ENCODE measurements at places on chromosomes 12 and 14. TPM values are rescaled to one million over a fixed set of nuclear protein-coding genes. Genes with fewer than 3 reads are reported as not detected.

Gene GUCY2C
- under 0.01 TPM for total RNA-seq

Gene ADCY6
- 25.7 TPM for total RNA-seq

Gene CACNA2D4
- total RNA-seq = not detected

Gene C1QL4
- total RNA-seq = 0.41 TPM

Gene PRB2
- total RNA-seq = not detected

Gene GPR137C
- total RNA-seq = 25.3 TPM

Gene EML5
- 32.6 TPM for total RNA-seq

DNA sequence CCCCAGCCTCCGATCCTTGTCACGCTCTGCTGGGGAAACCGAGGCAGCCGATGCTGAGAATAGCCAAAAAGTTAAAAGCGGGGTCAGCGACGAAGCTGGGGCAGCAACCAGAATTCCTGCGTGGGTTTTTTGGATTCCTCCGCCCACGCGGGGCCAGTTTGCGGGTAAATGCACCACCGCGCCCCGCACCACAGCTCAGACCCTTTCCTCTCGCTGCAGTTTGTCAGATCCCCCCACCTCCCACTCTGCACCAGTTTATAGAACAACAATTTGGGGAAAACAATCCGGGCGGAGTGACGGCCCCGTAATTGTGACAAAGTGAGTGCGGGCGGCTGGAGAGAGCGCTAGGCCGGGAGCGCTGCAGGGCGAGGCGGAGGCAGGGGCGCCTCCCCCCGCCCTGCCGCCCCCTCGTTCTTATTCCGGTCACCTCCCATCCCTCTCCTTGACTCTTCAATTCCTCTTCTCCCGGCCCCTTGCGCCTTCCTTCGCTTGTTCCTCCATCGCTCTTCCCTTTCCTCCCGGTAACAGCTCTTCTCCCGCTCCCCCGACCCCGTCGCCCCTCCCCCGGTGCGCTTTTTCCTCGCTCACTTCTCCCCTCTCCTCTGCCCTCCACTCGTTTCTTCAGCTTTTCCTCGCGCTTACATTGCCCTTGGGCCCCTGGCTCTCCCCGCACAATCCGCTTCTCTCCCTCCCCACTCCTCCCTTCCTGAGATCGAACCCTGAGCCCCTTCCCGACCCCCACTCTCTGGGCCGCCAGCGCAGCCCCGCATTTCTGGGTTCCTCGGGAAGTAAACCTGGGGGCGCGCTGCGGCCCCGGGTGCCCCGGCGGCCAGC lies 646 bp upstream of the DNAJC22 start:
- no peak for DNase-seq

DNA sequence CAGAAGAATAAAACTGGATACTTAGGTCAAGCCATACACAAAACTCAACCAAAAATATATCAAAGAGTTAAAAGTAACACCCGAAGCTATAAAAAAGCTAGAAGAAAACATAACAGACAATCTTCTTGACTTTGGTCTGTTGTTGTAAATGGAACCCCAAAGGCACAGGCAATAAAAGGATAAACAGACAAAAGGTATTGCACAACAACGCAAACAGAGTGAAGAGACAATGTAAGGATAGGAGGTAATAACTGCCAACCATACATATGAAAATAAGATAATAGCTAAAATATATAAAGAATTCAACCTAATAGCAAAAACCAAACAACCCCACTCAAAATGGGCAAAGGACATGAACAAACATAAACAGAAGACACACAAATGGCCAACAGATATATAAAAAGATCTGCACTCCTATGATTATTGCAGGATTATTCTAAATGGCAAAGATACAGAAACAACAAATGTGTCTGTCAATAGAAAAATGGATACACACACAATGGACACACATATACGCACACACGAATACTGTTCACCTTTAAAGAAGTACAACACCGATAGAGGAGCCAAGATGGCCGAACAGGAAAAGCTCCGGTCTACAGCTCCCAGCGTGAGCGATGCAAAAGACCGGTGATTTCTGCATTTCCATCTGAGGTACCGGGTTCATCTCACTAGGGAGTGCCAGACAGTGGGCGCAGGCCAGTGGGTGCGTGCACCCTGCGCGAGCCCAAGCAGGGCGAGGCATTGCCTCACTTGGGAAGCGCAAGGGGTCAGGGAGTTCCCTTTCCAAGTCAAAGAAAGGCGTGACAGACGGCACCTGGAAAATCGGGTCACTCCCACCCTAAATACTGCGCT lies 1137.1 kb downstream of the FSCB start:
- DNase-seq = no peak

DNA sequence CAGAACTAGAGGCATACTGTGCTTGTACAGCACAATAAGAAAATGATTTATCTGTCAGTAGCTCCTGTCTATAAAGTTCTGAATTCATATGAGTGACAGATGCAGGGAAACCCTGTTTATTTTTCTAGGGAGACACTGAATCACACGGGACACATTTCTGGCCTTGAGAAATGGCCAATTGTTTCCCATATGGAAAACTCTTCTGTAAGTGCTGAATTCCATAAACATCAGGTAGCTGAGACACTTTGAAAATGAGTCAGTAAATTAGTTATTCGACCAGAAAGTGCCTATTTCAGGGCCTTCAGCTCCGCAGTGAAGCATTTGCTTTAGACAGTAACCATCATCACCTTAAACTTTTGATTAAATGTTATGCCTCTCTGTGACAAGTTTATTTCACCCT lies 184.4 kb downstream of the TMEM132D start:
- DNase-seq = no peak

DNA sequence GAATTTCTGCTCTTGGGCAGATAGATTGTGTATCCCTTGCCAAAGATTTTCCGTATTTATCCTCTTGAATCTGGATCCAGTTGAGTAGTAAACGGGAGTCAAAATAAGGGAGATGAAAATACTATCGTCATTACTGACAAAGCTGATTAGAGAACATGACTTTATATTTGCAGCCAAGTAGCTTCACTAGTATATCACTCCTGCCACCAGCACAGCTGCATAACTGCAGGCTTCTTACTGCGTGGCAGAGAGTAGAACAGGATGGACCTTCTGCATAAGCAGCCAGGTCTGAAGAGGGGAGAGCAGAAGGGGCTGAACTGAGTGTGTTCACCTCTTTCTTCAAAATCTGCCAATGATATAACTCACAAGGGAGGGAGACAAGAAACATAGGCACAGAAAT lies 283.7 kb downstream of the FBXL14 start:
- no peak for DNase-seq

- DNase-seq = no peak
Measured at GRCh38 chr12:3352230-3352629, 138.8 kb upstream of the PRMT8 start.

DNA sequence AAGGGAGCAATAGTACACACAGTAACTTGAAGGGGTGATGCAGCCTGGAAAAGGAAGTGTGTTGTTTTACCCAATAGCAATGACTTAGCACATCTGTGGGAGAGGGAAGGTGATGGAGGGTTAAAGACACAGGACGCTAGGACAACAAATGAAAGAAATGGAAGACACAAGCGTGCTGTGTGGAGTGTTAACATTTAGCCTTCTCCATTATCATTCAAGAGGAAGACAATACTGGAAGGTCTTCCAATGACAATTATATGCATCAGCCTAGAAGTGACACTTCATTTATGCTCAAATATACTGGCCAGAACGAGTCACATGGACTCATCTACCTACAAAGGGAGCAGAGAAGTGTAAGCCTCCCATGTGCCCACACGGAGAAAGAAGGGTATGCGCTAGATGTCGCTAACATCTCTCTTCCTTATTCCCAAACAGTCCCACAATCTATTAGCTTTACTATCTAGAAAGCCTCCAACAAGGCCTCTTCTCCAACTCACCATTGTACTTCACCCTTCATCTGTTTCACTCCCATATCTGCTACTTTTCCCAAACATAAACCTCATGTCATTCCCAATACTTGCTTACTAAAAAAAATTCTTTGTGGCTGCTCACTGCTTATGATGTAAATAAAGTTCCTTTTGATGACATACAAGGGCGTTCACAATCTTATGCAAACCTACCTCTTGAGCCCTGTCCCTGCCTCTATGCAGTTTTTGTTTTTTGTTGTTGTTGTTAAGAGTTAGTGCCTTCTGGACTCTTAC lies 20.3 kb downstream of the PPM1H start:
- DNase-seq = no peak

DNA sequence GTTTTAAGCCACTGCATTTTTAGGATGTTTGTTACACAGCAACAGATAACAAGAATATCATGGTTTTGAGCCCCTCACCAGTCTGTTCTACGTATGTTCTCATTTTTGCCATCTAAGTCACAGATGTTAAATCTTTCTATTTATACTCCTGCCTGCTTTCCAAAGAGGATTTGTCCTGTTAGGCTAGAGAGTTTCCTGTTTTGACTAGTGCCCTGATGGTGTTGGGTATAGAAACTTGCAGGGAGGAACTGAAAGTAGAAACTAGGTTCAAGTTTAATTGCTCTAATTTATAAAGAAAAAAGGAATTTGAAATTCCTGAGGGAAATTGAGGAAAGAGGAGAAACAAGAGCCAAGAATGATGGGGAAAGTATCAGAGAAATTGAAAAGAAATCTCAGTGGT lies 74.4 kb upstream of the COCH start:
- no peak for DNase-seq

DNA sequence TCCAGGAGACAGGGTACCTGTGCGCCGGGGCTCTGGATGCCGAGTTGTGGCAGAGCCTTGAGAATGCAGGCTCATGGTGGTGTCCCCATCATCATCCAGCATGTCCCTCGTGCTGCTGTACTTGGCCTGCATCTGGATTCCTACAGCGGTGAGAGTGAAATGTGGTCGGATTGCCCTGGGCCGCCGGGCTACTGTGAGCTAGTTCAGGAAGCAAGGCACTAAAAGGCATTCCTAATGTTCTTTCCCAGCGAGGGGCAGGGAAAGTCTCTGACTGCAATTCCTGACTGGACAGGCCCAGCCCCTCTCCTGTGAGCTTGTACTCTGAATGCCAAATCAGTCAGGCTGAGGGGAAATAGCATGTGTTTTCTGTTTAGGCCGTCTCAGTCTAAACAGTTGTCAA lies at the start of gene CLEC1A:
Gene CLEC1A, minus strand, starts transcription at position 195 of the 400 bp plus-strand sequence. Its CDS starts 63 bp downstream, at position 132.
- DNase-seq = no peak

DNA sequence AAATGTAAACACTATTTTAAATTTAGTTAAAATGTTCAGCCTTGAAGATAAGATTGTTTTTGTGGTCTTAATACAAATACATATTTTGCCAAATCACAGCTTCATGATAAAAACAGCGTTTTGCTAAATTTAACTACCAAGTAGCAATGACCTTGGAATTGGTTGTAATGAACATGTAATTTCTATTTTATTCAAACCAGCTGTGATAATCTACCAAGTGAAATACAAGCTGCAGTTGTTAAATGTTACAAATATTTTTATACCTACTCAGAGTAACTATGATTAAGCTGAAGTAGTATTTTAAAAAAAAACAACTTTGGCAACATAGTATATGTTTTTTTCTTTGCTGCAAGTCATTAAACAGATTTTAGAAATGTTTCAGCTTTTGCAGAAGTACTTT lies 96.2 kb downstream of the CPSF2 start:
- no peak for DNase-seq

- DNase-seq = no peak
Measured at GRCh38 chr14:101001311-101002069, 98.0 kb upstream of the RTL1 start.

DNA sequence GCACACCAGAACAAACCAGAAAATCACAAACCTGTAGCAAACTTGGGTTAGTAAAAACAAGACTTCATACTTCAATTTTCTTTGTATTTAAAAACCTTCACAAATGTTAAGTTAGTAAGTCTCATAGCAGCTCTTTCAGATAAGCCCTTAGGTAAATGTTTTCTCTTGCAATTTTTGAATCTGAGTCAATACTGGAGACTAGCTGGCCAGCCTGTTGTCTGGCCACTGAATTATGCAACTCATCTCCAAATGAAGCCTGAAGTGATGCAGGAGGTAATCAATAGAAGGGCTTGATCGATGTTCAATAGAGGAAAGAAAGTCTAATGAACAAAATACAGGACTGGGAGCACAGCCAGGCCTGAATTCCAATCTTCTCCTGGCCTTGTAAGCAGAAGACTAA lies 465.2 kb downstream of the LRIG3 start:
- DNase-seq = no peak

- DNase-seq = no peak
Measured at GRCh38 chr12:19946550-19946949, 421.8 kb upstream of the PDE3A start.

DNA sequence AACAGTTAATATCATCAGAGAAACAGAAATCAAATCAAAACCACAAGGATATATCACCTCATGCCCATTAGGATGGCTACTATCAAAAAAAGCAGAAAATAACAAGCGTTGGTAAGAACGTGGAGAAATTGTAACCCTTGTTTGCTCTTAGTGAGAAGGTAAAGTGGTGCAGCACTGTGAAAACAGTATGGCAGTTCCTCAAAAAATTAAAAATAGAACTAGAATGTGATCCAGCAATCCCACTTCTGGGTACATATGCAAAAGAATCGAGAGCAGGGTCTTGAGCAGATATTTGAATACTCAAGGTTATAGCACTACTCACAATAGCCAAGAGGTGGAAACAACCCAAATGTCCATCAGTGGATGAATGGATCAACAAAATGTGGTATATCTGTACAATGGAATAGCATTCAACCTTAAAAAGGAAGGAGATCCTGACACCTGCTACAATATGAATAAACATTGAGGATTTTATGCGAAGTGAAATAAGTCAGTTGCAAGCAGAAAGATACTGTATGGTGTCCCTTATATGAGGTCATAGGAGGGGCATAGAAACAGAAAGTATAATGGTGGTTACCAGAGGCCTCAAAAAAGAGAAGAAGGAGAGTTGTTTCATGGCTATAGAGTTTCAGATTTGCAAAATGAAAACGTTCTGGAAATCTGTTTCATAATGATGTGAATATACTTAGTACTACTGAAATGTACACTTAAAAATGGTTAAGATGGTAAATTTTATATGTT lies 131.0 kb upstream of the EEA1 start:
- no peak for DNase-seq

GRCh38 chr12:62251609-62251958 lies 8.6 kb upstream of the USP15 start:
- DNase-seq = no peak

GRCh38 chr12:20140751-20141150 lies 227.6 kb upstream of the PDE3A start:
- no peak for DNase-seq

GRCh38 chr12:98799146-98799810 lies 154.2 kb downstream of the APAF1 start:
- no peak for DNase-seq

- DNase-seq = no peak
Measured at GRCh38 chr12:132754160-132754932, 7.3 kb downstream of the ANKLE2 start.

Data from frontal cortex (tissue), 4 donors.